RCC 7860 (cell line): ENCODE measurements at places on chromosomes 12 and 14.

GRCh38 chr12:53166837-53167236, 13.7 kb upstream of the ZNF740 start:
- no peak for DNase-seq

GRCh38 chr14:34883954-34884353, 8.8 kb upstream of the BAZ1A start:
- no peak for DNase-seq

- DNase-seq: no peak
Measured at GRCh38 chr12:71786829-71787228, 32.2 kb downstream of the RAB21 start.

GRCh38 chr12:65594409-65594808, 229.9 kb upstream of the HMGA2 start:
- DNase-seq: no peak

GRCh38 chr12:108853981-108854446, 3.4 kb downstream of the SSH1 start:
- peak; percentile 51 for DNase-seq

DNA sequence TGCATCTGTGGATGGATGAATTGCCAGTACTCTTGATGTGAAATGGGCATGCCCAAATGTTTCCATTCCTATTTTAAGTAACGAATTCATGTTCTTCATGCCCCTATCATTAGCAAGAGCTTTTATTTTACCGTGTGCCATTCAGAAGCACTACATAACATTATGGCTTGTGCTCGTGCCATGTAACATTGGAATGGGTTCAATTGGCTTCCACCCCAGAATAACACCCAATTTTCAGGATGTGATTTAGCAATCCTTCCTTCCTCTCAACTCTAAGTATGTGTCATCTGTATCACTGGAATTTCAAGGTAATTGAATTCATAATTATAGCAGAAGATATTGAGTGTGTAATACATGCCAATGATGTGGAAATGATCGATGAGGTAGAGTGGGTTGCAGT, 145.8 kb upstream of the TMPO start:
- no peak for DNase-seq

DNA sequence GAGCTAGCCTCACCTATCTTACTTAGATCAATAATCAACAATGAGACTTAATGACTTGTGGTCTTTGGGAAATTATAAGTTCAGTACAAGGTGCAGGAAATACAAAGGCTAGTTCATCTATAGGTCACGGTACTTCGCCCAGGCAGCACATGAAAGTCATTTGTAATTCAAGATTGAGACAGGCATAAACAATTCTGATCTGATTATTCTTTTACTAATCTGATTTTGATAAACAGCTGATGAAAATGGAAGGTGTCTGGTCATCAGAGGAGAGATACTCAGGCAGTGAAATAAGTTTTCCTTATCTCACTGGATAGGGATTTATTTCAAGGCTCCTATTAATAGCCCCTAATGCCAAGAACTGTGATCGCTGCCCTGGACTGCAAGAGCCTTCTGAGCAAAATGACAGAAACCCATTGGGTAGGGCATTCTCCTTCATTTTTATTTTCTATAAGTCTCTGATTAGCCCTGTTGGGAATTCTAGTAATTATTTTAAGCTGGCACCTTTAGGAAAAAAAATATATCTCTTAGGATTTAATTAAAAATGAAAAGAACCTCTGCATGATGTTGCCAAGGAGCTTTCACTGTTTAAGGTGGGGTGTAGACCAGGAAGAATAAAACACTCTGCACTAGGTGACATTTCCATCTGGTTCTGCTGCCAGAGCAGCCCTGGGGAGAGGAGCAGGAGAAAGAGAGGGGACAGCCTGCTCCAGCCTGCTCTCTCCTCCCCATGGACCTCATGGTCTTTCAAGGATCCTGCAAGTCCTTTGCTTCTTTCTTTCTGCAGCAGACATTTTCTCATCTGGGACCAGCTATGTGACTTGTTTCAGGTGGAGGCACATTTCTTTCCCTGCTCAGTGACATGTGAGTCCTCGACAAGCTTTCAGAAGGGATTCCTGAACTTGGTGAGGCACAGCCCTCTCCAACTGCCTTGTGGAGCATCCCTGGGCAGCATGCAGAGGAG, 44.8 kb downstream of the SSPN start:
- no peak for DNase-seq

DNA sequence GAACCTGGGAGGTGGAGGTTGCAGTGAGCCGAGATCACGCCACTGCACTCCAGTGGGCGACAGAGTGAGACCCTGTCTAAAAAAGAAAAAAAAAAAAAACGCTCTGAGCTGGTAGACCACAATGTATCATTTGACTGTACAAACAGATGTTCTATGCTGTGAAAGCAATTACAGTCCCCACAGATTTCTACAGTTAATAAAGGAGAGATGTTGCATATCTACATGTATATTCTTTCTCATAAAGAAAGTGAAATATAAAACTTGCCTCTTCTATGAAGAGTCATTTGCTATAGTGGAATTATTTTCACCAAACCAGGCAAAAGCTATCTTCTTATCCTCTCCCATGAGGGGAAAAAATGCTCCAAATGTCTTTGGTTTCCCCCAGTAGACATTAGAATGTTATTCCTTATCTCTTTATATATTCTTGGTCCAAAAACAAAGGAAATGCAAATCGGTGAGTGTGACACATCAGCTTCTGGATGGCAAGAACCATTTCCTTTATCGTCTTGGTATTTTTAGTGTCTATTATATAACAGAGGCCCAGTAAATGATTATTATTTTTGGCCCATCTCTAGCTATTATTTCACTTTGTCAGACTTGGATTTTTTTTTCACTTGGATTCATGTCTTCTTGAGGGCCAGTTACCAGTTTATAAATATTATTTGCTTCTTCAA, 230.4 kb downstream of the SSPN start:
- DNase-seq: no peak

DNA sequence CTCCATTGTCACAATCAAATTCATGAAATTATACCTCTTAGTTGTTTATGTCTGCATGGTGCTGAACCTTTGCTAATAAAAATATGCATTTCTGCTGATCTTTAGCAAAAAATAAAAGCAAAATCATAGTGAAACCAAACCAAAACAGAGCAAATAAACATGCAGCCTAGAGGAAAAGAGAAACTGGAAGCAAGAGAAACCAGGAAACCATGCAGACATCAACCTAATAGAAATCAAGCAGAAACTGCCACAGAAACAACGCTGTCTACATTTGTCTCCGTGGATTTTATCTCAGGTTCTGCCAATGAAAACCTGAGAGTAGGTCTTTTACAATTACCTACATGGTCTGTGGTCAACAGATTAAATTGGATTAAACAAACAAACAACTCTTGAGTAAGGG, 173.7 kb downstream of the SYT10 start:
- DNase-seq: no peak

GRCh38 chr14:74647678-74648461, 35.8 kb upstream of the LTBP2 start:
- peak; percentile 26 for DNase-seq

DNA sequence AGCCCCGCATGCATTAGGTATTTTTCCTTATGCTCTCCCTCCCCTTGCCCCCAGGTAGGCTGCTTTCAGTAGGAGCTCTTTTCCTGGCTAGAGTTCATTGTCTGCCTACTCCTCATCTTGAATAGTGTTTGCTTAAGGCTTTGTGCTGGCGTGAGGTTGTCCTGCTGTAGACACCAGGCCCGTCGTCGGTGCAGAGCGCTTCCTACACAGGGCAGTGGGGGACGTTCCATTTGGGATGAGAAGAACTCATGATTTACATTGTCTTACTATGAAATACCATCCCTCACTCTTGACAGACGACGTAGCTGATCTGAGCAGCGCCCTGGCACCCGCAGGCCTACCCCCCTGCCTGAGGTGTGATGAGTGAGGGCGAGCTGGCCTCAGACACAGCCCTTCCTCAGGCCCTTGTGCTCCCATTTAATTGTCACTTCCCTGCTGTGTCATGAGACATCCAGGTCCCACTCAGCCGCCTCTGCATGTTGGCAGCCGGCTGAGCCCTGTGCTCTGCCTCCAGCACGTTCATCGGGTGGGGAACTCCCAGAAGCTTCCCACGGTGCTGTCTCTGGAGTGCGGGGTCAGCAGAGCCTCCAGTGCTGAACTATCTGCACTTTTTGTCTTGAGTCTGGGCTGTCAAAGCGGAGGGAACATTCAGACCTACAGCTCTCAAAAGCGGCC, 76.0 kb downstream of the WDR20 start:
- DNase-seq: peak; percentile 11

DNA sequence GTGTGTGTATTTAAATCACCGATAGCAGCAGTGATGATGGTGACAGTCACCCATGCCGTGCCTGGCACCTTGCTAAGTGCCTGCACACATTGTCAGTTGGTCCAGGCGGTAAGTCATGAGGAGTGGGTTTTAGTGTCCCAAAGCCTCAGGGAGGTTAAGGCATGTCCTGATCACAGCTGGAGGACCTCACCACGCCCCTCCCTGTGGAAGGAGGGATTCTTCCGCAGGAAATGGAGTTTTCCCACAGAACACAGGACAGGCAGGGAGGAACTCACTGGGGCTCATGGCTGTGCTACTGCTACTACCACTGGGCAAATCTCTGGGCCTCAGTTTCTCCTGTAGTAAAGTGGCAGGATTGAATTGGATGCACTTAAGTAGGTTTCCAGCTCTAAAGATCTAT, 142.3 kb downstream of the CACNA1C start:
- DNase-seq: no peak

- DNase-seq: peak; percentile 70
Measured at GRCh38 chr14:39492267-39492666, 60.0 kb upstream of the FBXO33 start.

DNA sequence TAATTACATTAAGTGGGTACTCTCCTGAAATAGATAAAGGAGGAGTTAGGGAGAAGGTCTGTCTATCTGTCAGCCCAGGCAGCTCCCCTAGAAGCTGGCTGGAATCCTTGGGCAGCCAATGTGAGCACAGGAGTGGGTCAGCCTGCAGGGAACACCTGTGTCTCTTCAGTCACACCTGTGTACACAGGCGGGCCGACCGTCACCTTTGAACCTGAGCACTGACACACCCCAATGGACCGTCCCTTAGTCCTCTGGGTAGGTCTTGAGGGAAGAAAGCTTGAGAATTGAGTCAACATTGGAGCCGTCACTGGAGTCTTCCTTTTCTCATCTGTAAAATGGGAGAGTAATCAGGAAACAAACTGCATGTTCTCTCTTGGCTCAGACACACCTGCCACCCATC, 9.8 kb upstream of the GSC start:
- no peak for DNase-seq

DNA sequence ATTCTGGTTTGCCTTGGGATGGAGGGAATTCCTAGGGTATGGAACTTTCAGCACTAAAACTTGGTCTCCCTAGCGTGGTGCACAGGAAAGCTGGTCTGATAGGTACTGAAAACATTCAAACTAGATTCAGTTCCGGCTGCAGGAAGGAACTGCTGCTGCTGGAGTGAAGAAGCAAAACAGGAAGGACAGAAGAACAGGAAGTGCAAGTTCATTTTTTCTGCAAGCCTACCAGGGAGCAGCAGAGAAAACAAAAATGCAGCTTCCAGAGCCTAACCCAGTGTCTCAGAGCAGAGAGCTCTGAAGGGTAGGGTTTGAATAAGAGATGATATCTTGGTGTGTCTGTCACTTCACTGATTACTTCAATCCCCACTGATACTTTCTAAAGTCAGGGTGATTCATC, 165.2 kb downstream of the VRK1 start:
- DNase-seq: no peak

- no peak for DNase-seq
Measured at GRCh38 chr12:93191956-93192355, 185.8 kb upstream of the NUDT4 start.

DNA sequence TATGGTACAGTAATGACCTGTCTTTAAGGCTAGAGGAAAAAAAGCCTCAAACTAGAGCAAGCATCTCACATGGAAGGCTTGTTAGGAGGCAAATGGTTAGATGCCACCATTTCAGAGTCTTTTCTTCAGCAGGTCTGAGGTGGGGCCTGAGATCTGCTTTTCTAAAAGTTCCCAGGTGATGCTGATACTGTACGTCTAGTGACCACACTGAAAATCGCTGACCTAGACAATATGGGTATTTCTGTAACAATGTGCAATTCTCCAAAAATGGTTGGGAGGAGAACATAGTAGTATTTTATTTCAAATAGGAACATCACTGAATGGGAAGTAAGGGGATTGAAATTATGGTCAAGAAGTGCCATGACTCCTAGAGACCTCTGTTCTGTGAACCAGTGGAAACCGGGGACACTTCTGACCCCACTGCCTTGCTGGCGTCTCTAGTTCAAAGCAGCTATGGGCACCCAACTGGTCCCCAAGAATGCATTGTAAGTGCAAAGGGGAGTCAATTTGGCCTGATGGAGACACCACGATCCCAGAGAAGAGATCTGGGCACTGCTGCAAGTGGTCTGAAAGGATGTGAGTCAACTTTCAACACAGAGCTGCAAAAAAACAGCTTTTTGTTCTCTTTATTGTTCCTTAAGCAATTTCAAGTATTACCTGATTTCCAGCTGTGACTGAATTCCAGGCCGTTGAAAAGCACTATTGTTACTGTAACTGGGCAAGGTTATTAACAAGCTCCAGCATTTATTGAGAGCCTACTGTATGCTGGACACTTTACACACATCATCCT, 54.4 kb upstream of the PLEKHG7 start:
- no peak for DNase-seq

DNA sequence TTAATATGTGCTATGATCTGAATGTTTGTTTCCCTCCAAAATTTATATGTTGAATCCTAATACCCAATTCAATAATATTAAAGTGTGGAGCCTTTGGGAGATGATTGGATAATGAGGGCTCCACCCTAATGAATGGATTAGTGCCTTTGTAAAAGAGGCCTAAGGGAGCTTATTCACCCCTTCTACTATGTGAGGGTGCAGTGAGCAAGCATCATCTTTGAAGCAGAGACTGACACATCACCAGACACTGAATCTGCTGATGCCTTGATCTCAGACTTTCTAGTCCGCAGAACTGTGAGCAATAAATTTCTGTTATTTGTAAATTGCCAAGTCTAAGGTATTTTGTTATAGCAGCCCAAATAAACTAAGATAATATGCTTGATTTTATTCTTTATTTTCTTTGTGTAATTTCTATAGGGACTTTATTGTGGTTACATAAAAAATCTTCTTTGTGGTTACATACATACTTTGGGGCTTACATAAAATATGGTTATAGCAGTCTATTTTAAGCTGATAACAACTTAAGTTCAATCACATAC, 131.1 kb upstream of the SLC38A2 start:
- no peak for DNase-seq

GRCh38 chr14:60775296-60775695, 40.7 kb downstream of the MNAT1 start:
- DNase-seq: peak; percentile 4

DNA sequence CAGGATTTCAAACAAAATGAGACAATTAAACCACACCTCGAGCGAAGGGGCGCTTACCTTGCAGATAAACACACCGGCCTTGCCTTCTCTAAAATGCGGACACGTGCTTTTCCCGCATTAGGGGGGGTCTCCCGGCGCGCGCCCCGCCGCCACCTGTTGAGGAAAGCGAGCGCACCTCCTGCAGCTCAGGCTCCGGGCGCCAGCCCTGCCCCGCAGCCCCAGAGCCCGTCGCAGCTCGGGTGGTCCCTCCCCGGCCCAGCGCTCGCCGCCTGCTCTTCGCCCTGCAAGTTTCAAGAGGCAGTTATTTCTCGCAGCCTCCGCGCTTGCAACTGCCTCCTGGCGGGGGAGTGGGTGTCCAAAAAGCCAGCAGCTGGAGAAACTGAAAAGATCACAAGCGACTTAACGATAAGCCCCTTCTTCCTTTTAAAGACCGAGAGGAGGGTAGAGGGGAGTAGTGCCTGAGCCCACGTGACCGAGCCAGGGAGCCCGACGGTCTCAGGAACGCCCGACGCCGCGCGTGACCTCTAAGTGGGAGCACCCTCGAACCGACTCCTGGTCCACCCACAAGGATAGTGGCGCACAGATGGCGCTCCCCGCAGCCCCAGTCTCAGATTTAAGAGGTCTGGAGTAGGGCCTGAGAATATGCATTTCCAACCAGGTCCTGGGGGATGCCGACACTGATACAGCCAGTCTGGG, at the start of gene ESR2:
TSS of gene ESR2 (minus strand) at position 396 of the 696 bp plus-strand sequence. CDS start 11,386 bp downstream, outside the sequence.
- no peak for DNase-seq
